ENCODE measurements at places on chromosomes 11 and 22.

DNA sequence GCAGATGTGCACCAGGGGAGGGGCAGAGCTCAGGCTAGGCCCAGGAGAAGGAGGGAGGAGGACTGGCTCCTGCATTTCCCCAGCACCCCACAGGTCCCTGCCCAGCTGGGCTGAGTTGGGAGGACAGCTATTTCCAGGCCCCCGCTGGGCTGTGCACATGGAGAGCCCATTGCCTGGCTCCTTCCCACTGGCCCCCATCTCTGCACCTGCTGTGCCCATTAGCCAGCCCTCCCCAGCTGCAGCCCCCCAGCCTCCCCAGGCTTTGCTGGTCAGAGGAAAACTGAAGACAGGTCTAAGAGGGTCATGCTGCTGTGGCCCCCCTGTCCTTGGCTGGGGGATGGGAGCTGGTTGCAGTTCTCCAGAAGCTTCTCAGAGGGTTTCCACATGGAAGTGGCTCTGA lies 81.8 kb upstream of the SHANK2 start:
- no peak for DNase-seq

- no peak for DNase-seq
Measured at GRCh38 chr11:2581151-2581930, 118.5 kb downstream of the KCNQ1OT1 start.

DNA sequence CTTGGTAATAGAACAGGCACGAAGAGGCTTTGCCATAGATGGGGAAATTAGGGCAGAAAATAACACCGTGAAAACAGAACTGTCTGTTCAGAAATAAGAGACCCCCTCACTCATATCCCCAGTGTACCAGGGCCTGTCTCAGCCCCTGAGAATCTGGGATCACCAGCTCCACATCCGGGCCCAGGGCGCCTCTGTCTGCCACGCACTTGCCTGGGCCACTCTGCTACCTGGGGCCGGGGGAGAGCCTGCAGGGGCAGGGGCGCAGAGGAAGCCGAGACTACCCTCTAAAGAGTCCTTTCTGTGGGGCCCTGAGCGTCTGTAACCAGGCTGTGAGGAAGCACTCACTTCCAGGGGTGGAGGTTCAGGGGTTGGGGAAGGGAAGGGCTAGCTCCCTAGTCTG lies 19.8 kb downstream of the NECTIN1 start:
- no peak for DNase-seq

GRCh38 chr22:35911877-35912276 lies 116.7 kb downstream of the RBFOX2 start:
- no peak for DNase-seq

DNA sequence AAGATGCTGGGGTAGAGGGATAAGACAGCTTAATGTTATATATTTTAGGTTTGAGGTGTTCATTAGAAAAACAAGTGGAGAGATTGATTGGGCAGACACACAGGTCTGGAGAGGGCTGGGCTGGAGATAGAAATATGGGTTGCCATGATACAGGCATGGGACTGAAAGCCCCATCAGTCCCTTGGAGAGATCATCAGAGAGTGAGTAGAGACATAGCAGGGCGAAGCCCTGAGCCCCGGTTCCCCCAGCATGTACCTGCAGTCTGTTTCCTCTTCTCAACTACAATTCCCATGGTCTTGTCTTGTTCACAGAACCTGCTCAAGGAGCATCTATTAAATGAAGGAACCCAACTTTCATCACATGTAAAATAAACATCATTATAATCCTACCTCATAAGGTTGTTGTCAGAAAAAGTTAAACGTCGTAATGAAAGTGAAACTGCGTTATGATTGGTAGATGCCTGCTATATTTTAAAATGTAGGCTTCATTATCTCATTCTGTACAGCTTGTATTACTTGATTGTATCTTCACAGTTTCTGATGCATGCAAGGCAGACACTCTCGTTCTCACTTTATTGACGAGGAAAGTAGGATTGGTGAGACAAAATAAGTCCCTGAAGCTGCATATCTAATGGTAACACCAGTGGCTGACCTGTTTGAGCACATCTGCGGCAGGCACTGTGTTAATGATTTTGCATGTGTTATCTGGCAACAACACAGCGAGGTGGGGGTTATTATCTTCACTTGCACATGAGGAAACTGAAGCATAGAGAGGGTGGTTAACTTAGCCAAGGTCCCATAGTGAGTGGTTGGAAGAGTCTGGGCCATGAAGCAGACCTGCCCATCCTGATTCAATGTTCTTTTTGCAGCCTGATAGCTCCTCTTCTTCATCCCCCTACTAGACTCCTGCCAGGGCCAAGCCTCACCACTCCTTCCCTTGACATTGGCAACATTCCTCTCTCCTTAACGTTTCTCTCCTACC lies 63.5 kb downstream of the ENDOD1 start:
- no peak for DNase-seq

All from HuH-7.5 (cell line).